Fibroblast of skin of left quadriceps (primary cell): ENCODE measurements at places on chromosomes 5 and 9.

DNA sequence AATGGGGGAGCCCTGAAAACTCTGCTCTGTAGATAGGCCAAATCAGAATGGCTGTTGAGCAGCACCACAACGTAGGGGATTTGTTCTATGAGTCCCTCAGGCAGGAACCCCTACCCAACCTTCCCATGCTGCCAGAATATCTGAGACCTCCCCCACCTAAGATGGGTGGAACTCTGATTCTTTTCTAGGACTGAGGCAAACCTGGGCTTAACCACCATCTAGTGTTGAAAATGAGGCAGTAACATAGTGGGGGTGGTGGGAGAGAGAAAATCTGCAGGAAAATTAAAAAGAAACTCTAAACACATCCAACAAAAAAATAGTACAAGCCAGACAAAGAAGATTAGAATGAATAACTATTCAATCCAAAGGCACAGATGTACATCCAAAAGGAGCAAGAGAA, 228.4 kb downstream of the ATPSCKMT start:
- DNase-seq, result no peak

GRCh38 chr5:11110128-11110527, 349.1 kb upstream of the DAP start:
- no peak for DNase-seq

DNA sequence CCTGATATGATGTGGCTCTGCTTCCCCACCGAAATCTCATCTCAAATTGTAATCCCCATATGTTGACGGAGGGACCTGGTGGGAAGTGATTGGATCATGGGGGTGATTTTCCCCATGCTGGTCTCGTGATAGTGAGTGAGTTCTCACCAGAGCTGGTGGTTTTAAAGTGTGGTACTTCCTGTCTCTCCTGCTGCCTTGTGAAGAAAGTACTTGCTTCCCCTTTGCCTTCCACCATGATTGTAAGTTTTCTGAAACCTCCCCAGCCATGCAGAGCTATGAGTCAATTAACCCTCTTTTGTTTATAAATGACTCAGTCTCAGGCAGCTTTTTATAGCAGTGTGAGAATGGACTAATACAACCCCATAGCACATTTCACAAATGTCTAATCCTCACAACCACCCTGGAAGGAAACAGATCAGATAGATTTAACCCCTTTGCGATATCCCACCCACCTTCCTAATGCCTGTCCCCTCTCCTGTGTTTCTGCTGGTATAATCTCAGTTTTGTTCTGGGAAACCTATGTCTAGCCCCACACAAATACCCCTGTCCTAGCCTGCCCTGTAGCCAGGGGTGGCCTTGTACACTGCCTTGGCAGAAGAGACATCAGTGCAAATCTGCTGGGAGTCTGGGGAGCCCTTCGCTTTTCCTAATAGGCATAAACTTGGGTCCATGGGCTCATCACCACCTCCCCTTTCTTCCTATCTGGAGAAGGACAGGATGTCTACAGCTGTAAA, 157.0 kb upstream of the RAI14 start:
- DNase-seq, result peak; percentile 69

GRCh38 chr5:147892696-147893296, 13.5 kb downstream of the C5orf46 start:
- DNase-seq, result no peak

- DNase-seq, result no peak
Observed at GRCh38 chr9:72863456-72864094, 89.3 kb downstream of the ALDH1A1 start.

DNA sequence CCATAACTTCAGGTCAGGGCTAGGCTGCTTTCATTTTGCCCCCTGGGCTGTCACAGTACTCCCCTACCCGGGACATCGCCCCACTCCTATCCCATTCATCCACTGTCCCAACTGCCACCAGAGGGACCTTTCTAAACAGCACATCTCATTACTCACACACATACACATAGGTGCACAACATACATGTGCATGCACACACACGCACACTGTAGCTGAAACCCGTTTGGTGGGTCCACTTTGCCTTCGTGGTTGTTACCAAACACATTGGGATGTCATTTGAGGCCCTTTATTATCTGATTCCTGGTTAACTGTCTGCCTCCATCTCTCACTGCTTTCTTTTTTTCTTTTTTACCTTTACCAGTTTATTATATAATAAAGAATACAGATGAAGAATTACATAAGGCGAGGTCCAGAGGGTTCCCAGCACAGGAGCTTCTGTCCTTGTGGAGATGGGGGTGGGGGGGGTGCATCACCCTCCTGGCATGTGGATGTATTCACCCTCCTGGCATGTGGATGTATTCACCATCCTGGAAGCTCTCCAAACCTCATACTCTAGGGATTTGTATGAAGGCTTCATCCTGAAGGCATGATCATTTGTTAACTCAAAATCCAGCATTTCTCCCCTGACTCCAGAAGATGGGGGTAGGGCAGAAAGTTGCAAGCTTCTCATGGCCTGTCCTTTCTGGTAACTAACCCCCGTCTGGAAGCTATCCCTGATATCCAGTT, 186.0 kb downstream of the GOLPH3 start:
- peak; percentile 96 for DNase-seq

GRCh38 chr5:91423871-91424270, 40.8 kb upstream of the ARRDC3 start:
- DNase-seq, result no peak

DNA sequence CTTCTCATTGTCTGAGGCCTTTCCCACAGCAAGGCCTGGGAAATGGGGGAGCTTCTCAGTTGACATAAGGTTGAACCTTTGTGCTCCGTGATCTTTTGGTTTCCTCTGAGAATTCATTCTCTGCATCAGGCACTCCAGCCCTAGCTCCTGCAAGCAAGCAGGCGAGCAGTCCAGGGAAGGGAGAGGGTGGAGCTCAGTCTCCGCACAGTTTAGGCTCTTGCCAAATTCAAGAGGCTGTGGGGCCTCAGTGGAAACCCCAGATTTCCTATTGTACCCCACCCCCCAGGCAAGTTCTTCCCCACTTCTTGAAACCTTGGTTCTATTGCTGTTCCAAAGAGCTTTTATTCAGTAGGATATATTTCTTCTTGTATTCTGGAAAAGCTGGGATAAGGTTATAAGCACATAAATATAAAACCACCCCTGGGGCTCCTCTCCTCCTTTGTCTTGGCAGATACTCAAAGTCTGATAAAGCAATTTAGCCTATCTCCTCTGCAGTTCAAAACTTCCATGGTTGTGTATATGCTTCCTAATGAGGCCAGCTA, 147.2 kb downstream of the PDZD2 start:
- no peak for DNase-seq

DNA sequence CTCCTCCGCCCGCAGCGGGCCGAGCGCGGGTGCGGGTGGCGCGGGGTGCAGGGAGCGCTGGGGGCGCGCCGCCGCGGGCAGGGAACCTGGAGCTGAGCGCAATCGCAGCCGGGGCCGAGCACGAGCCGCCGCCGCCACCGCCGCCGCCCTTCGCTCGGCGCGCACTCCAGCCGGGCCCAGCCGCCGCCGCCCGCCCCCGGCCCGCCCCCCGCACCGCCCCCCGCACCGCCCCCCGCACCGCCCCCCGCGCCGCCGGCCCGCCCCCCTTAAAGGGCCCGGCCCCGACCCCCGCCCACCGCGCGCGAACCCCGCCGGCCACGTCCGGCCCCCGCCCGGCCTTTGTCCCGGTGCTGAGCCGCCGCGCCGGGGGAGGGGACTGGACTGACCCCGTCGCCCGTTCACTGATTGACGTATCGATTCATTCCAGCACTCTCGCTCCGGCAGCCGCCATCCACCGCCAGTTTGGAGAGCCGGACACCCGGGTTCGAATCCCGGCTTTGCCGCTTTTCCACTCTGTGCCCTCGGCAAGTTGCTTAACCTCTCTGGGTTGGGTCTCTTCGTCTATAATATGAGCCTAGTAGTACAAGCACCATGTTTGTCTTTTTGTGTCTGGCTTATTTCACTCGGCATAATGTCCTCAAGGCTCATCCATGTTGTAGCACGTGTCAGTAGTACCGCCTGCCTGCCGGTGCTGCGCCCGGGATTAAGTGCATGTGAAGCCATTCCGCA, at the start of gene SH3PXD2B:
TSS of gene SH3PXD2B (minus strand) at position 168 of the 729 bp plus-strand sequence. CDS start 173 bp downstream, outside the sequence.
- peak; percentile 22 for DNase-seq

DNA sequence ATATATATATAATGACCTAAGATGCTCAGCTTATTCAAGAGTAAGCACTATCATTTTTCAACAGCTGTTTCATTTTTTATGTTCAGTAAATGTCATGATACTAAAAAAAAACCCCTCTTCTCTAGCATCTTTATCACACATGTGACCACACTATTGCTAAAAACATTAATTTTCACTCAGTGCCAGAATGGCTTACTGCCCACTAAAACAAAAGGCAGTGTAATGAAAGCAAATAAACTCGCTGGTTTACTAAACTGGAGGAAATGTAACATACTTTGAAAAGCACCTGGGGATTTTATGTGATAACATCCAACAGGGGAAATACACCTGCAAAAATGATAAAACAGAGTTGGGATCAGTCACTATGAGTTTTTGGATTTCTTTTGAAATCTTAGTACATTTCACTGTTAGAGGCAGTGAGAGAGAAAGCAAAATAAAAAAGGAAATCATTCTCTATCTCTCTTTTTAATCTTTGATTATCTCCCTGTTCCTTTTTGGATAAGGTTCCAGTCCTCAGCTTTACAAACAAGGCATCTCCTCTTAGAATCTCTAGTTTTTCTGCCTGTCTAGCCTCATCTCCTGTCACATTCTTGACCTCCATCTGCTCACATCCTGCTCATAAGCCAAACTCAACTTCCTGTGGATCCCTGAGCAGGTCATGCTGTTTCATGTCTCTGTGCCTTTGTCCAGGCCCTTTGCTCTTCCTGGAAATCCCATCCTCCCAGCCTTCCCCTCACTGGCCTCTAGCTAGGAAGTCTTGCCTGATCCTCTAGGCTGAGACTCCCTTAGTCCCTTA, 338.0 kb downstream of the MAN2A1 start:
- DNase-seq, result no peak

- DNase-seq, result no peak
Observed at GRCh38 chr9:116939614-116940013, 252.5 kb downstream of the TRIM32 start.

- DNase-seq, result no peak
Observed at GRCh38 chr9:85554349-85554748, 187.4 kb downstream of the AGTPBP1 start.
